ENCODE measurements at places on chromosomes 1 and 21.

- DNase-seq, result no peak
Measured at GRCh38 chr1:20632386-20632785, 872 bp upstream of the PINK1 start.

GRCh38 chr1:44144962-44145756, 3.7 kb upstream of the KLF18 start:
- DNase-seq, result no peak

DNA sequence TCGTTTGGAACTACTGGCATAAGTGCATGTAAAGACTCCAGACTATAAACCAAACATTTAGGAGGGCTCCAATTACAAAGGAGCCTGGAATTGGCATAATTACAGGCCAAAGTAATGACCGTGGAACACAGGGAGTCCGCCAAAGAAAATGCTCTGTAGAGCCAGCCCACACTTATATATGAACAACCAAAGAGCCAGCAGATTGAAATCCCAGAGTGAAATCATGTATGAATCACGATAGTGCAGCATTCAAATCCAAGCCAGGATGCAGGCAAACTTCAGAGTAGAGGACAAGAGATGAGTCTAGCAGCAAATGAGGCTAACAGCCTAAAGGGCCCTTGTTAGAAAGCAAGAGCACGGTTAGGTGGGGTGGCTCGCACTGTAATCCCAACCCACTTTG, 13.1 kb downstream of the VPS26C start:
- no peak for DNase-seq

DNA sequence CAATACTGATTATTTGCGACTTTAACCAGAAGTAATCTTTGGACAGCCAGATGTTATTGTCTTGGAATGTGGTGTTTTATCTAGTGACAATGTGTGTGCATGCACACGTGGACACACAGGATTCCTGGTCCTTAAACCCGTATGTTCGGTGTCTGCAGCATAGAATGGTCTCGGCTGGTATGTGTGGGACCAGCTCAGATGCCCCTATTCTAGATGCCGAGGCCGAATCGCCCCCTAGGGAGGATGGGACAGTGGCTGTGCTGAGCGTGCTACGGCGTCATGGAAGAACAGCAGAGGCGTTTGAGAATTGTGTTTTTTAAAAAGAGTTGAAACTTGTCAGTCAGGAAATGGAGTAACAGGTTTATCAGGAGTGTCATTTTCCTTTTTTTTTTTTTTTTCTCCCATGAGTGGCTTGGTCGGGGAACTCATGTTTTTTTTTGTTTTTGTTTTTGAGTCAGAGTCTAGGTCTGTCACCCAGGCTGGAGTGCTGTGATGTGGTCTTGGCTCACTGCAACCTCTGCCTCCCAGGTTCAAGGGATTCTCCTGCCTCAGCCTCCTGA, 30.1 kb downstream of the SKI start:
- no peak for DNase-seq

- no peak for DNase-seq
Measured at GRCh38 chr1:238099871-238100270, 209.1 kb upstream of the ZP4 start.

Measured in GM06990 (cell line).